ACHN (cell line): ENCODE measurements at places on chromosomes 6 and 20.

- DNase-seq = no peak
These were observed 9.9 kb downstream of the CCDC167 start for GRCh38 chr6:37489697-37490336.

- DNase-seq = no peak
These were observed 269.9 kb upstream of the AGPAT4 start for GRCh38 chr6:161543684-161544309.

GRCh38 chr20:37711001-37711400 is 17.2 kb downstream of the CTNNBL1 start:
- DNase-seq = no peak

- DNase-seq = no peak
These were observed 10.6 kb downstream of the MTCH1 start for GRCh38 chr6:36975231-36976006.

- DNase-seq = no peak
These were observed 18.2 kb downstream of the NEDD9 start for GRCh38 chr6:11214084-11214833.

- DNase-seq = no peak
These were observed 863.1 kb downstream of the MAFB start for GRCh38 chr20:39825950-39826349.

GRCh38 chr6:24759718-24760117 is 15.0 kb upstream of the GMNN start:
- no peak for DNase-seq

GRCh38 chr6:112639391-112639831 is 292.3 kb downstream of the RFPL4B start:
- DNase-seq = peak; percentile 39
